ENCODE measurements at places on chromosomes 6 and 20. TPM values are rescaled to one million over a fixed set of nuclear protein-coding genes. Genes with fewer than 3 reads are reported as not detected.

DNA sequence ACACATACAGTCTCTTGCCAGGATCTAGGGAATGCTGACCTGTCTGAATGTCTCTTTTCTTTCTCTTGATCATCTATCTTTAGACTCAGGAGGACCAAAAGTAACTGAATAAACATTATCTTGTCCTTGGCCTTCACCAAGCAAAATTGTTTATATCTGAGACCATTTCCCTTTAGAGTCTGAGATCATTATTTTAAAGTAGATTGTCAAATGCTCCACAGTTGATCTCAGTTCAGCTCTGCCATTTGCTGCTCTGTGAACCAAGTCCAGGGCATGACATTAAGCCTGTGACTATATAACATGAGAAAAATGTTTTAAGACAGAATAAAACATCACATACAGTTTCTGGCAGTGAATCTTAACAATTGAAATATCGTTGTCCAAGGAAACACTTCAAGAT, 148.3 kb upstream of the NRSN1 start:
- no peak for DNase-seq

Gene OLIG3
- total RNA-seq: not detected

- DNase-seq: no peak
These were observed 168.9 kb upstream of the JARID2 start for GRCh38 chr6:15077006-15077405.

DNA sequence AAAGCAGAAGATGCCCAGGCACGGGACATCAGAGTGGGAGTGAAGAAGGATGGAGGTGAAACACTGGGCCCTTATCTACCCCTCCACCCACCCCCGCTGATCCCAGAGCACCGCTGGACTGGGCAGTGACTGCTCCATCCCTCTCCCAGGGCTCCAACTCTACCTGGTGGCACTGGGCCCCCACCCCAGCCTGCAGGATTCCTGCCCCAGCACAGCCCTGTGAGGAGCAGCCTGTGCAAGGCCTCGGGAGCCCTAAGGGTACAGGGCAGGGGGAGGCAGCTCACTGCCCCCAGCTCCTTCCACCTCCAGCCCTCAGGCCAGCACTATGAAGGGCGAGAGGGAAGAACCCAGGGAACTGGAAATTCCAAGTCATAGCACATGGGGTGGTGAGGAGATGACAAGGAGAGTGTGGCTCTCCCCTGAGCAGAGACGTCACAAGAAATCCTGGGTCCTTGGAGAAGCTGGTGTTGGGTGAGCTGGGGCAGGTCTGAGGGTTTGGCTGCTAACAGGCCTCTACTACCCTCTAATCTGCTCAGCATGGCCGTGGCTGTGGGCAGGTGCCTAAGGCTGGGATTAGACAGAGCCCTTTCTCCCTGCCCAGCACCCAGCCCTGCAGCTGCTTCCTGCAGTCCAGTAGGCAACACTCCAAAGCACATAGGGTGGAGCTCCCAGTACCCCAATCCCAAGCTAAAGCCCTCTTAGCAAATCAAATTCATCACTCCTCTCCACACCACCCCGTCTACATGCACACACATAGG, 3.5 kb downstream of the CST3 start:
- no peak for DNase-seq

DNA sequence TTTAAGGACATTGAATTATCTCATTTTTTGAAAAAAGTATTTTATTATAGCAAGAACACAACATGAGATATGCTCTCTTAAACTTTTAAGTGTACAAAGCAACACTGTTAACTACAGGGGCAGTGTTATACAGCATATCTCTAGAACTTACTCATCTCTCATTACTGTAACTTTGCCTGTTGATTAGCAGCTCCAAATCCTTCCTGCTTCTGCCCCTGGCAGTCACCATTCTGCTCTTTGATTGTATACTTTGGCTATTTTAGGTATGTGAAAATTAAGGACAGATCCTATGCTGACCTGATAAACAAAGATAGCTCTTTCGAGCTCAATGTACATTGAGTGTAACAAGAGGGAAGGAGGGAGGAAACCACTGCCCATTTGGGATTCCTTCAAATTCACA, 1349.8 kb upstream of the GJE1 start:
- no peak for DNase-seq

Gene FAM217A
- not detected for total RNA-seq

DNA sequence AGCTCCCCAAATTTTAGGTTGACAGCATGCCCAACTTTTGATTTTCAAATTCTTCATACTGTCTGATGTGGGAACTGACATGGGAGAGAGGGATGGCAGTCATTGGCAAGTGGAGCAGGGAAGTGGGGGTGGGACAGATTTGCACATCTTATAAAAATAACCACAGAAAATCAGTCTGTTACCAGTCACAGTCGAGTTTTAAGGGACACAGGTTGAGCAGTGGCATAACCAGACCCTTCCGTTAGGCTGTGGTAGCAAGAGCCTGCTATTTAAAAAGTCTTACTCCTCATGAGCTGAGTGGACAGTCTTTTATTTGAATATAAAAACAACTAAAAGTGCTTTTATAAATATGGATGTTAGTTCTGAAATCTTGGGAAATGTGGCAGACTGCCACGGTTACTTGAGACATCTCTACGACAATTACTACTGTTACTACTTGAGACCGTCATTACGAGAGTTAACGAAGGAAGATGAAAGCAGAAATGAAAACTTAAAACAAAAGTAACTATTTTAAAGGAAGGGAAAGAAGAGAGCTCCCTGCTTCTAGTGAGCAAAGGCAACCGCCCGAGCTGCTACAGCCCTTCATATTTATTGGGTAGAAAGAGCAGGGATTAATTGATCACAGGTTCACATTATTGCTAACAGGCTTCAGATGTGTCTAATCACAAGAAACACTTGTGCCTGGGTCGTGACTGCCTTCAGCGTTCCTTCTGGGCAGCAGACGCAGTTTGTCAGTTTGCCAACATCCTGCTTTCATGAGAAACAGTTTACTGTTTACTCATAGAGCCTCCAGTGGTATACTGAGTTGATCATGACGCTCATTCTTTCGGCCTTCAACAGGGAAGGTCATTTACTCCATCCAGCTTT, 71.3 kb downstream of the EFHC1 start:
- DNase-seq: no peak

DNA sequence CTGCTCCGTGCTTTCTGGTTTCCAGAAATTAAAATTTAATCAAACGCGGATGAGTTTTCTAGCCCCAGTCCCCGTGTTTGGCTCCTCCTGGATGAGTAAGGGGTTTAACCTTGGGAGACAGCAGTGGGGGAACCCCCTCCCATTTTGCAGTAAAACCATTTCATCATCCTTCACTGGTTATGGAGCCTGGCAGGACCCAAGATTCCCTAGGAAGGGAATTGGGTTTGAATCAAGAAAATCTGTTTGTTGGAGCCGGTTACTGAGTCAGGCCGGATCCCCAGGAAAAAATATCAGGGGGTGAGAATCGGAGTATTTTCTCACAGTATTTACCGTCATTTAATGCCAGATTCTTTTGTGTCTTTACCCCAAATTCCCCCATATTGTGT, 754 bp downstream of the YWHAB start:
- no peak for DNase-seq

DNA sequence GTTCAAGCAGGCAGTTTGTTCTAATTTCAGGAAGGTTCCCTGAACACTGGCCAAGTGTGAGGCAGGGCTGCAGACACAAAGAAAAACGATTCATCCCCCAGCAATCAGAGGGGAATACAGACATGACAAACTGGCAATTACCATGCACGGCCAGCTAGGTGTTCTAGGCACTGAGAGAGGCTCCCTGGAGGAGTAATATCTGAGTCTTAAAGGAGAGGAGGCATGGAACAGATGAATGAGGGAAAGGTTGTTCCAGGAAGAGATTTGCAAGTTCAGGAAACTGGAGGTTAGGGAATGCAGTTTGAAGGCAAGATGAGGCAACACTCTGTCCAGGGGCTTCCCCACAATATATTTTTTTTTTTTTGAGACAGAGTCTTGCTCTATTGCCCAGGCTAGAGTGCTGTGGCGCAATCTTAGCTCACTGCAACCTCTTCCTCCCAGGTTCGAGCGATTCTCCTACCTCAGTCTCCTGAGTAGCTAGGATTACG, 11.1 kb downstream of the RRAGD start:
- no peak for DNase-seq

- DNase-seq: no peak
These were observed 66.1 kb upstream of the EMILIN3 start for GRCh38 chr20:41432746-41433145.

- DNase-seq: no peak
These were observed 59.2 kb downstream of the STMND1 start for GRCh38 chr6:17161076-17161475.

DNA sequence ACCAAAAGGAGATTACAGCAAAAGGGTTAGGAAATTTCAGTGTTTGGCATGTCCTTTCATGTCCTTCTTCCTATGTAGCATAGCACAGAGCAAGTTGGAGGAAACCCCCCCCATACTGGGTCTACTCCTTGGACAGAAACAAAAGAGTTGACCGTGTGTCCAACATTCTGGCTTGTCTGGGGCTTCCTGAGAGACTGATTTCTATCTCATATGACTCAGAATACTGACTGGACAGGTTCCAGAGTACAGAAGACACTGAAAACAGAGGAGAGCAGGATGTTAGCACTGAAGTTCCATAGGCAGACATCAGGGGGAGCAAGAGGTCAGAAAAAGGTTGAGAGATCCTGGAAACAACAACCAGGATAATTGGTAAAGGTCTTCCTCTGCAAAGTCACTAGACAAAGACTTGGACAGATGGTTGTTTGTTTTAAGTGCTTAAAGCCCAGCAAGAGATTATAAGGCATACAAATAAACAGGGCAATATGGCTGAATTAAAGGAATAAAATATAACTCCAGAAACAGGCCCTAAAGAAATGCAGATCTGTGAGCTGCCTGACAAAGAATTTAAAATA, 48.4 kb downstream of the USP49 start:
- DNase-seq: peak; percentile 95

Gene RBPJL
- not detected for total RNA-seq

Gene BNIP5
- total RNA-seq: 3.6 TPM

Gene BANF2
- not detected for total RNA-seq

DNA sequence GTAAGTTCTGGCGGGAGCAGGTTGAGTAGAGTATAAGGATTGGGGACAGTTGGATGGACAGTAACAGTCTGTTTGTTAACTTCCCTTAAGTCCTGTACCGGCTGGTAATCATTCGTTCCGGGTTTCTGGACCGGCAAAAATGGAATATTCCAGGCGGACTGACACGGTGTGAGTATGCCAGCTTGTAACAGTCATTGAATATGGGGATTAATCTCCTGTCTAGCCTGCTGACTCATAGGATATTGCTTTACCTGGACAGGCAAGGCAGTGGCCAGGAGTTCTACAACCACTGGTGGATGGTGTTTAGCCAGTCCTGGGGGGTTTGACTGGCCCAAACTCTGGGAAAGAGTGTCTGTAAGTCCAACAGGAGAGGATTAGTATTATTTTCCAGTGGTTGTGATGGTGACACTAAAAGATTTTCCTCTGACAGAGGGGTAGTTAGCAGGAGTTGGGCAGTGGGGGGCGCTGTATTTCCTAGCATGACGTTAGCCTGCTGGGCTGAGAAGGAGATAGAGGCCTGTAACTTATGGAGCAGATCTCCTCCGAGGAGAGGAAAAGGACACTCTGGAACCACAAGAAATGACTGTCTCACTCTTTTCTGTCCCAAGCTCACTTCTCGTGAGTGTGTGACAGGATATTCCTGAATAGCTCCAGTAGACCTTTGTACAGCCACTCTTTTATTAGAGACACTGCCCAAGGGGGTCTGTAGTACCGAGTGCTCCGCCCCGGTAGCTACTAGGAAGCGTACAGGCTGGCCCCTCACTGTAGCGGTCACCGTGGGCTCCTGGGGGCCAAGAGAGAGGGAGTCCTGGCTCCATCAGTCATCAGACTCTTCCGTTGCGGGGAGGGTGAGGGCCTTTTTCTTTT, 152.2 kb downstream of the TRIM27 start:
- DNase-seq: no peak

GRCh38 chr6:35445691-35446090, 6.4 kb upstream of the FANCE start:
- no peak for DNase-seq

Gene TCF15
- not detected for total RNA-seq

DNA sequence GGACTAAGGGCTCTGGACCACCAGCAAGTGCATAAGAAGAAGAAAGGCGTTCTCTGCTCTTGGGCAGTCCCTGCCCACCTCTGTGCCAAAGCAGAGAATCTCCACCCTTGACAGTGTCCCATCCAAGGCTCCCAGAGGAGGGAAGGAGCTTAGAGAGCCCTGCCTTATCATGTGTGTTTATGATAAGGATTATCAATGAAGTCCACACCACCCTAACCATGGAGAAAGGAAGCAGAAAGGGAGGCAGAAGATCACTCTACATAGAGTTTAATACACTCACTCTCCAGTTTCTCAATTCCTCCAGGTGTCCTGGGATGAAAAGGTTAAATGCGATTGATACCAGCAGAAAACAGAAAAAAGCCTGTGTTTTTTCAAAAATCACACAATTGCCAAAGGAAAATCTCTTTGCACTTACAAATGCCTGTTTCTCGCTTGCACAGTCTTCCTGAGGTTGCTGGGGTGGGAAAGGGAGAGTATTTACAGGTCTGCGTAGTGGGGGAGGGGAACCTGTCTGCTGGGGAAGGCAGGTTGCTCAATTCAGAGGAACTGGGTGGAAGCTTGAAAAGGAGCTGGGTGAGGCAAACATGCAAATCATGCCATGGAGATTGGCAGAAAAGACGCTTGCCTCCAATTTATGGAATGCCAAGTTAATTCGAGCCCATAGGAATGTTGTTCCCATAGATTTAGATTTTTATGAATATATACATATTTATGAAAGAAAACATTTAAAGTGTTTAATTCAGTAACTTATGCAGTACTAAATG, 104.0 kb downstream of the EYA2 start:
- no peak for DNase-seq

DNA sequence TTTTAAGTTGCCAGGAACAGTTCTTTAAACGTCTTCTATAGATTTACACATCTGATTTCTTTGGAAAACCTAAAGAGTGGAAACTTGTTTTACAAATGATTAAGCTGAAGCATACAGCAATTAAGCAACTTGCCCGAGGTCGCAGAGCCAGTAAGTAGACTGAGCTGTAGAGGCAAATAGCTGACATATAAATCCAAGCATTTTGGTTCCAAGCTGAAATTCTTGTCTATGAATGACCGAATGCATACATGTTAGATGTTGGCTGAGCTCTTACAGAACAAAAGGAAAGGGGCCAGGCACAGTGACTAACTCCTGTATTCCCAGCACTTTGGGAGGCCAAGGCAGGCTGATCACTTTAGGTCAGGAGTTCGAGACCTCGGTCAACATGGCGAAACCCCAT, 101.8 kb upstream of the SGK1 start:
- DNase-seq: no peak

- DNase-seq: no peak
These were observed 24.5 kb downstream of the MAP3K5 start for GRCh38 chr6:136767570-136768309.

GRCh38 chr6:125097186-125097585, 56.4 kb upstream of the TPD52L1 start:
- no peak for DNase-seq

Gene CCN6
- total RNA-seq: not detected

Gene HSD17B8
- total RNA-seq: 35.8 TPM

Gene IPCEF1
- 0.44 TPM for total RNA-seq
